ENCODE measurements at places on chromosomes 12 and 14. TPM values are rescaled to one million over a fixed set of nuclear protein-coding genes. Genes with fewer than 3 reads are reported as not detected.
A peak's percentile ranks its signal among the peaks of the same experiment; 100 is the strongest.

- DNase-seq = no peak
Measured at GRCh38 chr12:92070054-92070863, 75.4 kb downstream of the BTG1 start.

- no peak for DNase-seq
Measured at GRCh38 chr12:93137656-93138612, 208.8 kb upstream of the EEA1 start.

DNA sequence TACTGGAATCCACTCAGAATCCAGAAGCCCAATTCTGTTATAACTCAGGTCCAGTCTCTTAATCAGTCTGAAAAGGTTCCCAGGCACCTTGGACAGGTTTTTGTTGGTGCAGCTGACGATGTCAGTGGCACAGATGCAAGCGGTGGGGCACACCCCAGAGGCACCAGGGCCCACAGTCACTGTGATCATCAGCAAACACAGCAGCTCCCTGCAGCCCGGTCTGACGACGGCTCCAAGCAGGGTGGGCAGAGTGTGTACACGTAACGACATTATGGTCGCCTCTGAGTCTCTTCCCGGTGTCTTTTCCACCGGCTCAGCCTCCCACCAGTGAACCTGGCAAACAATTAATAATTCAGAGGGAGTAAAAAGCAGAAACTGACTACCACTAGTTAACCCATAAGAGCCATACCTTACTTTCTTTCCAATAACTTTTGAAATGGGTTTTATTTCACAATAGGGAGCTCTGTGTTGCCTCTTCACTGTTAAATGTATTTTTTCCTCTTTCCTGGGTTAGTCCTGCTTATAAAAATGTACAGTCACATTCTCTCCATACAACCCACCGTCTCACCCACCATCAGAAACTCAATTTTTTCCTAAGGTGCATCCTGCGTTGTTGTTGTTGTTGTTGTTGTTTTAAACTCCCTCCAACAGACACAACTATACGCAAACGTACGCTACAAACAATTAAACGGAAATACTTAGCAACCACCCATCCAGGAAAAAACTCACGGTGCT lies 521 bp upstream of the PCED1B start:
- no peak for DNase-seq

- DNase-seq = no peak
Measured at GRCh38 chr12:64673490-64674169, 63.3 kb downstream of the RASSF3 start.

The MYH6 gene
- total RNA-seq = 0.09 TPM

DNA sequence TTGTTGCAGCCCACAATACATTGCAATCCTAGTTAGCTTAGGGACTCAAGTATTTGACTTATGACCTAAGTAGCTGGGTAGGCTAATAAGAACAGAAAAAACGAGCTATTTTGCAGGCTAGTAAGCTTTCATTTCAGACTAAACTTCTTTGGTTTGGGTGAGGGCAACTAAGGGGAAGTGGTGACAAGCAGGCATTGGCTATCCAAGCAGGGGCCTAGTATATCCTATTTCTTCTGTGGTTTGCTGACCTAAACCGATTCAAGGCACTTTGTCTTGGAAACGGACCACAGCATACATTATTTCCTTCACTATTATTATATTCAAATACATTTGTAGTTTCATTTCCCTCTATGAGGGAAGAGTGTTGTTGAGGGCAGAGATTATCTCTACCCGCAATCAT lies 21.6 kb upstream of the SLC5A8 start:
- no peak for DNase-seq

GRCh38 chr12:95218150-95219133 lies 835 bp downstream of the VEZT start:
- no peak for DNase-seq

DNA sequence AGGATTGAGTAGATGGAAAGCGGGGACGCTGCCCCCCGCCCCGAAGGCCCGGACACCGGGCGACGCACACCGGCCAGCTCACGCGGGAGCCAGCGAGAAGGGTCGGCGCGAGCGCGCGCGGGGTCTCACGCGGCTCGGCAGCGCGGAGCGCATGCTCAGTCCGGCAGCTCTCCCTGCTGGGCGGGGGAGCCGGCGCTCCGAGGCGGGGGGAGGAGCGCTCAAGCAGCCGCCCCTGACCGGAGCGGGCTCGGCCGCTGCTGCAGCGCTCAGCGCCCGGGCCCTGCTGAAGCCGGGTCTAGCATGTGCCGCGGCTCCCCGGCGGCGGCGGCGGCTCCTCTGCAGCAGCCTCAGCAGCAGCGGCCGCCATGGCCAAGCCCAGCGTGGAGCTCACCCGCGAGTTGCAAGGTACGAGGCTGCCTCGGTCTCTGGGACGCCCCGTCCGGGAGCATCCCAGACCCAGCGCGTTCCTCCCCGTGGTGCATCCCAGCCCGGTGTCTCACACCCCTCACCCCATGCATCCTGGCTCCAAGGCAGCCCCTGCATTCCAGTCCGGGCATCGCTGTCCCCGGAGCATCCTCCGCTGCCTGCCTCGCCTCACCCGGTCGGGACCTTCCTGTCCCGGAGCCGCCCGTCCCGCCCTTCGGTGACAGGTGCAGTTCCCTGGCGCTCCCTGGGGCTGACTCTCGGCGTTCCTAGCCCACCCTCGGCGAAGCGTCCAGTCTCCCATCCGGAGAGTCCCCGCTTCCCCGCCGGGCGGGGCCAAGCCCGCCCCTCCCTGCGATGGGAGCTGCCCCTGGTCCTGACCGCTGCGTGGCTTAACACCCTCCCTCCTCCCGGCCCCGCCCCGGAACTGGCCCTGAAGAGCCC lies at the start of gene CARMIL3:
CARMIL3 (plus strand) TSS at position 221 of the 867 bp plus-strand sequence; CDS start at position 366, 145 bp downstream.
- peak; percentile 85 for DNase-seq

The DTD2 gene
- total RNA-seq = 17.9 TPM

The P2RX7 gene
- total RNA-seq = 0.55 TPM

The TAS2R9 gene
- not detected for total RNA-seq

The RPS6KA5 gene
- total RNA-seq = 5.3 TPM

- DNase-seq = peak; percentile 62
Measured at GRCh38 chr12:54419088-54419887, at the start of gene ITGA5. Gene ITGA5 (minus strand): TSS chr12:54419266. CDS start chr12:54419198, 68 bp downstream.

The MRPL42 gene
- total RNA-seq = 124 TPM

- peak; percentile 10 for DNase-seq
Measured at GRCh38 chr14:22200977-22201605, 387.9 kb downstream of the DAD1 start.

The DBX2 gene
- 0.27 TPM for total RNA-seq

The TMEM229B gene
- 0.69 TPM for total RNA-seq

DNA sequence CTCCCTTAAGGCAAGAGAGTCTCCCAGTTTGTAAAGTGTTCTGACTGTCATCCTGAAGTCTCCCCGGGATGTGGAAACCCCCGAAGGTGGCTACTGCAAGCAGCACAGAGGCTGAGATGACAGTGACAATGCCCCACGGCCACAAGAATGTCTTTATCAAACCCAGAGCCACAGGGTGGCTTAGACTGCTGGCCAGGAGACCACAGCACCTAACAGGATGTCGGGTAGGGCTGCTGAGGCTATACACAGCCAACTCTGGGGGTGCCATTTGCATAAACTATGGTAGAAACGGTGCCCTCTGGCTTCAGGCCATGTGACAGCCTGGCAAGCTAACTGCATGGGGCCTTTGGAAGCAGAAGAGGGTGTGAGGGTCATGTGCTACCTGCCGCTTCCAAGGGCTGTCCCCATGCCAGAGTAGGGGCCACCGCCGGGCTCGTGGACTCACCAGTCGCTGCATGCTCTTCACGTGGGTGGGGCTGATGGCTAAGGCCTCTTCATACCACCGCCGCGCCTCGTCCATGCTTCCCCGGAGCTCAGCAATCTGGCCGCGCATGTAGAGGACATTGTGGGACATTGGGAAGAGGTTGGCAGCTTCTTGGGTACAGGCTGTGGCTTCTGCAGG lies 180.9 kb downstream of the CALM1 start:
- DNase-seq = no peak

DNA sequence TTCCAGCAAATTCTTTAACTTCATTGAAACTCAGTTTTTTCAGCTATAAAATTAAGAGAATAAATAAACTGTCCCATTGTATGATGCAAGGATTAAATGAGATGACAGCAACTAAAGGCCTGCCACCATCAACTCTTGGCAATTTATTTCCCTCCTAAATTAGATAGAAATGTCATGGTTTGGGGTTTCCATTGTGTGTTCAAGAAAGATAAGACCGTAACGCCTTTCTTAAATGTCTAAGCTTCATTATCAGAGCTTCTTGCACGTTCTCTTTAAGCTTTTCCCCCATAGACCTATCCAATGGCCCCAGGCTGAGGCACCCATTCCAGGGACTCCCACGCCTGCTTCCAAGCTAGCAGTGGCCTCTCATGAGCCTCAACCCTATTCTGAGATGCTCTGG lies 281.9 kb downstream of the CACNA1C start:
- no peak for DNase-seq

DNA sequence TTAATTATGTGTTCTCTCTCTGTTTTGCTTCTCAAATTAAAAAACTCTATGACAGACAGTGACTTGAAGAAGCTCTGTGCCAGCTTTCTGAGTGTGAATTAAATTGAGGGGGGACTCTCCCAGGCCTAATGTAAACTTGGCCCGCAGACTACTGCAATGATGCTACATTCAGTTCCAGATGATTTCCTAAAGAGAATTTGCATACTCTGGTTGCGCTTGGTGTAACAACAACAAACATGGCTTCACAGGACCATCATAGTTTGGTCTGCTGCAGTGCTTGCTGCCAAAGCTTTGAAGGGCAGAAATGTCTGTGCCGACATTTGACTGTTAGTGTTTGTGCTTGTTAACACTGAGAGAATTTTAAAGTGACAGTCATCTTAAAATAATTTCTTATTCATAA lies 25.0 kb downstream of the CFAP54 start:
- DNase-seq = no peak

The EEA1 gene
- 17.8 TPM for total RNA-seq

- peak; percentile 23 for DNase-seq
Measured at GRCh38 chr14:75636100-75636692, 24.5 kb downstream of the ERG28 start.

GRCh38 chr14:87644689-87645088 lies 348.3 kb downstream of the GALC start:
- no peak for DNase-seq

The HOXC12 gene
- total RNA-seq = not detected

The TEX52 gene
- not detected for total RNA-seq

The KRT80 gene
- total RNA-seq = 0.11 TPM

The AP4S1 gene
- total RNA-seq = 5.5 TPM

The TAS2R19 gene
- 1.4 TPM for total RNA-seq

All from WTC11 (cell line).